CD4-positive, alpha-beta T cell treated with Interleukin-2 at 100 ng/mL for 4 hours (primary cell): ENCODE measurements at places on chromosomes 1 and 21.

- DNase-seq: no peak
Observed at GRCh38 chr1:118143121-118143520, 41.9 kb downstream of the SPAG17 start.

GRCh38 chr1:16922466-16922865, 735 bp downstream of the CROCC start:
- no peak for DNase-seq

- DNase-seq: peak; percentile 47
Observed at GRCh38 chr1:248618878-248619277, 16.0 kb downstream of the OR2T11 start.

GRCh38 chr1:53547231-53547790, 88.1 kb downstream of the DMRTB1 start:
- no peak for DNase-seq

DNA sequence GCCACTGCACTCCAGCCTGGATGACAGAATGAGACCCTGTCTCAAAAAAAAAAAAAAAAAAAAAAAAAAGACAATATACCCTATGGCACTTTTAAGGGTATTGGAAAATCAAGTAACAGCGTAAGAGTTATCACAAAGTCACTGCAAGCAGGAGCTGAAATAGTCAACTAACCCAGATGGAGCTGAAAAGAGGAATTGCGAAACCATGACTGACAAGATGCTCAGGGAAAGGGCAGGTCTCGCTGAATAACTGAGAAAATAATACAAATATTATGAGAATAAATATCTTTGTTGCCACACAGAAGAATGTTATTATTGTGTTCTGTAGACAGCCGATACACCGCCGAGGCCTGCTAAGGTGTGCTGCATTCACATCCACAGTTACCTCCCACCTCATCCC, 17.8 kb downstream of the HLCS start:
- no peak for DNase-seq

DNA sequence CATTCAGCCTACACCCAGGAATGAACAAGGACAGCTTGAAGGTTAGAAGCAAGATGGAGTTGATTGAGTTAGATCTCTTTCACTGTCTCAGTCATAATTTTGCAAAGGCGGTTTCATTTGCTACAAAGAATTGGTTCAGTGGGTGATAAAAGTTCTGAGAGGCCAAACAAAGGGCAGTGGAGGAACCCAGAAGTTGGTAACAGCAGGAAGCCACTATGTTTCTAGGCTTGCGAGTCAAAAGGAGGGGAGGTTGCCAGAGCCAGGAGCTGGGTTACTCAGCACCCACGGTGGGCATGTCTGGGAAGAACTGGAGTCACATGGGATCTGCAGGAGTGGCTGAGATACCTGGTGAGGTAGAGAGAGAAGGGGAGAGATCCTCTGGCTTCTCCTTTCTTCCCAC, 64.2 kb upstream of the MRPS6 start:
- DNase-seq: no peak

- no peak for DNase-seq
Observed at GRCh38 chr1:151881479-151881878, 27.8 kb downstream of the THEM4 start.

DNA sequence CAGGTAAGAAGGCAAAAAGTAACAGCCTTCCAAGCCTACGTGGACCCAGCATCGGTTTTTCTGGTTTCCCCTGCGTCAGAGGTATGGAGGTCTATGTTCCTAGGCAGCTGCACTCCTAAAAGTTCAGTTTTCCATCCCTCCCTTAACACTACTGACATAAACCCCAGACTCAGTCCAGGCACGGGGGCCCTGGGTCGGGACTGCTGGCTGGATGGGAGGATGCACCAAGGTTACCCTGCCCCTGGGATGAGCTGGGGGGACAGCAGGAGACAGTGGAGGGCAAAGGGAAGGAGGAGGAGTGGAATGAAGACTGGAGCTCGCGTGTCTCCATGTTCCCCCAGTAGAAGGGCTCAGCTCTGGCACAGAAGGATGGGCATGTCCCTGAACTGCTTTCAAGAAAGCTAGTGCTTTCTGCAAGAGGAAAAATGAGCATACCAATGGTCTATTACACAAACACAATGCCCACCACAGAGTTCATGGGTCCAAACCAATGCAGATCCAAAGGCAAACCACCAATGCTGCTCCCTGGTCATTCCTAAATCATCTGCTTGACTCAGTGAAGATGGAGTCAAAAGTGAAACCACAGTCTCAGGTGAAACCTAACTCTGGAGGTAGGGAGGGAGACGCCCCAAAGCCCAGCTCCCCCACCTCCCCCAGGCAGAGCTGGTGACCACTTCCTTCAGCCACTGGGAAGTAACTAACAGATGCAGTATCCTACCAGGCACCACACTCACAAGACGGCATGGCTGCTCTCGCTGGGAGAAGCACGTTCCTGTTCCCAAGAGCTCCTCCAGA, 54.9 kb downstream of the CD46 start:
- no peak for DNase-seq

DNA sequence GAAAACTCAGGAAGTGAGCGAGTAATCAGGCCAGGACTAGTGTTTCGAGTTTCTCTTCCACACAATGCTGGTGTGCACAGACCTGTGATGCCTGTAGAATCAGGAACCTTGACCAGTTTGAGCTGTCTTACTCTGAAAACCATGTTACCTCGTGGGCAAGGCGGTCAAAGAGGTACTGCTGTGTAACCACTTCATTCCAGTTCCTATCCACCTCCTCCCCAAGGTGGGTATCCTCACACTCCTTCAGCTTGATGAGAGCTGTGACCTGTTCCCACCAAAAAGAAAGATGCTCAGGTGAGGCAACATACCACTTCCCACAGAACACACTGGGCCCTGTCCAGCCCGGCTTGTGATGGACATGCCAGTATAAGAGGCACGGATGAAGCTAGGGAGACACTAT, 88.1 kb downstream of the NRDC start:
- no peak for DNase-seq

- no peak for DNase-seq
Observed at GRCh38 chr1:230548357-230548756, 93.9 kb upstream of the COG2 start.

DNA sequence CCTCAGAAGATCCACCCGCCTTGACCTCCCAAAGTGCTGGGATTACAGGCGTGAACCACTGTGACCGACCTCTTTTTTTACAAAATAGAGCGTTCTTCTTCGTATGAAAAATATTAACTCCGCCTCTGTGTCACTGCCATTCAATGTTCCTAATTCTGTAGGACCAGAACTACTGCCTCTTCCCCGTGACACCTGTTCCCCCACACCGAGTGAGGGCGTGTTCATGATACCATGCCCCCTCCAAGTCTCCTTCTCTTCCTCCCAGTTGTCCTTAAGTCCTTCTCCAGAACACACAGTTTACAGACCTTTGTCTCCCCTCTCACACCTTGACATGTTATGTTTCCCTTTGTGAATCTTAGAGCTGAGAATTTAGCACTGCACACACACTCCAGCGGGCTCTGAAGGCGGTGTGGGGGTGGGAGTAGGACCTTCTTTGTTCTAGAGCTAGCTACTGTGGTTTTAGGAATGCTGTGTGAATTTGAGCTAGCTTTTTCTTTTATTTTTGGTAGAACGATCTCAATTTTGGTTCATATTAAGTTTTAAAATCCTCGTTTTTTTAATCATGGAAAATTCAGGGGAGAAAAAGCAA, 82.4 kb upstream of the LPGAT1 start:
- DNase-seq: no peak

DNA sequence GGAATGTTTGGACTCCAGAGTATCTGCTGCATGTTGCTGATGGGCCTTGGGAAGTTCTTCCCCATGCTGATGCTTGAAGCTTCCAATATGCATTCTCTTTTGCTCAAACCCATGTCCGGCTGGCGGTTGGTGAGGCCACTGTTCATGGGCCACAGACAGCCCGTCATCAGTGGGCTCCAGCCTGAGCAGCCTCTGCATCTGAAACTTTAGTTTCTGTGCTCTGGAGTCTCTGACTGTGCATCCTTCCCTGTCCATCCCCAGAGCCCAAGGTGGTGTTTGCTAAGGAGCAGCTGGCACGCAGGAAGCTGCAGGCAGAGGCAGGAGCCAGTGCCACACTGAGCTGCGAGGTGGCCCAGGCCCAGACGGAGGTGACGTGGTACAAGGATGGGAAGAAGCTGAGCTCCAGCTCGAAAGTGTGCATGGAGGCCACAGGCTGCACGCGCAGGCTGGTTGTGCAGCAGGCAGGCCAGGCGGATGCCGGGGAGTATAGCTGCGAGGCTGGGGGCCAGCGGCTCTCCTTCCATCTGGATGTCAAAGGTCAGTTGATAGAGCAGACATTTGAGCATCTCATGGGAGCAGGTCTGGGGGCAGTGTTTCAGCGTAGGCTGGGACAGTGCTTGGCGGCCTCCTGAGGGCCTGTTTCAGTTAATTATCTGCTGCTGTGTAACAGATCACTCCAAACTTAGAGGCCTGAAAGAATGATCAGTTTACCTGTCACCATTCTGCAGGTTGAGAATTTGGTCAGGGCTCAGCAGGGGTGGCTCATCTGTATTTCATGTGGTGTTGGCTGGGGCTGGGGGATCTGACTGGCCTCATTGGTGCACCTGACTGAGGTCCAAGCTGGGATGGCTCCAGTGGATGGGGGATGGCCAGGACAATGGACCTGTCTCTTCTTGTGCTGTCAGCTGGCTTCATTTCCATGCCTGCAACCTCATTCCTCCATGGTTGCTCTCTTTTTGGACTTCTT, 16.6 kb downstream of the OBSCN start:
- DNase-seq: no peak

DNA sequence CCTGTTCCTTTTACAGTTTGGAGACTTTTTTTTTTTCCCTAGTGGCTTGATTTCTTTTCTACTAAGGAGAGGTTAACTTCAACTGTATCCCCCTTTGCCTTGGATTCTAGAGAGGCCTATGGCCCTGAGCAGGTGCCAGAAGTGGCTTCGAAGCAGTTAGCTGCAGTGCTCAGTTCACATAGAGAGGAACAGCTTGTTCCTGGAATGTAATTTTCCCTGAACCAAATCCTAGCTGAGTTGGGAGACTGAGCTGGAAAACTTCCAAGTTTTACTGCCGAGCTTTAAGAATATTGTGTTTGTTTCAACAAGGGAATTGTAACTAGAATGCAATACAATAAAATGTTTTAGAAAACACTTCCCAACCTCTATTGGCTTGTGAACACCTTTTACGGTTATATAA, 17.5 kb downstream of the RD3 start:
- no peak for DNase-seq

GRCh38 chr1:40756523-40756922, 27.1 kb upstream of the KCNQ4 start:
- no peak for DNase-seq

GRCh38 chr1:196516373-196516772, 91.9 kb downstream of the KCNT2 start:
- no peak for DNase-seq

DNA sequence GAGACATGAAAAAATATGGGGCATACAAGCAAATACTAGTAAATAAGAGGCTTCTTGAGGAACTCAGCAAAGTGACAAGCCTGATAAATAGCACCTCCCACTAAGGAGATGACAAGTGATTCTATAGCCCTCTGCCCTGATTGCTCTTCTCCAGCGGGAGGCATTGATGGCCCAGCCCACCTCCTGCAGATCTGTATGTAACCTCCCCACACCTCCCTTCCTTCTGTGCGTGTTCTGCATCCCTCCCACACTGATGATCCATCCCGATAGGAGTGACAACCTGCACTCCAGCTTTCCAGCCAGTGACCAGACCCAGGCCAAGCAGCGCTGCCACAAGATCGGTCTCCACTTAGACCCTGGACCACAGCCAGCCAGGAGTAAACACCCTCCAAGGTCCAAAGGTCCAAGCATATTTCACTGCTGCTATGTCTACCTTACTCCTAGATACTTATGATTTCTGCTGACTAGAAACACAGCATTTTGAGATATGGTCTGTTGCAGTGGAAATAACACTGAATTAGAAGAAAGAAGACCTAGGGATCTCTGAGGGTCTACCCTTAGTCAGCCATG, 176.1 kb downstream of the BRINP2 start:
- DNase-seq: no peak

DNA sequence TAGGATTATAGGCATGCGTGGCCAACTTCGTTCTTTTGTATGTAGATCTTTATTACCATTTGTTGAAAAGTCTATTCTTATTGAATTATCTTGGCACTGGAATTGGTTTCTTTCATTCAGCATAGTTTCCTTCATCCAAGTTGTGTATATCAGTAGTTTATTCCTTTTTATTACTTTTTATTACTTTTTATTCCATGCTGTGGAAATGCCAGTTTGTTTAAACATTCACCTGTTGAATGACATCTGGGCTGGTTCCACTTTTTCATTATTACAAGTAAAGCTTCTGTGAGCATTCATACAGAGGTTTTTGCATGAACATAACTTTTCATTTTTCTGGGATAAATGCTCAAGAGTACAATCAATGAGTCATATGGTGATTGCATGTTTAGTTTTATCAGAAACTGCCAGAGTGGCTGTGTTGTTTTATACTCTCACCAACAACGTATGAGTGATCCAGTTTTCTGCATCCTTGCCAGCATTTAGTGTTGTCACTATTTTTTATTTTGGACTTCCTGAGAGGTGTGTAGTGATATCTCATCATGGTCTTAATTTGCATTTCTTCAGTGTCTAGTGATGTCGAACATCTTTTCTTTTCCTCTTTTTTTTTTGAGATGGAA, 28.6 kb downstream of the PTPRU start:
- DNase-seq: no peak

DNA sequence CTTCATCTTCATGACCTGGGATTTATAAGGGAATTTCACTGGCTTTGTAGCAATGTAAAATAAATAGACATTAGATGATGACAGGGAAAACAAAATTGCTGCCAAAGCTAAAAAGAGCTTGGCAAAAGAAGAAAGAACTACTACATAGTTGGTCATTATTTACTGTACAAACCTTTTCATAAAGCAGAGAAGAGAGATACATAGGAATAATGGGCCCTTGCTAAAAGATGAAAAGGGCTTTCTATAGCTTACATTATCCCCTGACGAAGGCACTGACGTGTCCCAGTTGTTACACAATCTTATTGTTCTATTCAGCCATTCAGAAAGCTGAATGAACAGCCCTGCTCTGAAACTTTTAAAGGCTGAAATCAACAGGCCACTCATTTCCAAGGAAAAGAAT, 57.1 kb downstream of the ZC3H11B start:
- no peak for DNase-seq
